ENCODE measurements at places on chromosomes 11 and 22.

- DNase-seq, result no peak
Measured at GRCh38 chr11:69599502-69599901, 41.5 kb upstream of the CCND1 start.

DNA sequence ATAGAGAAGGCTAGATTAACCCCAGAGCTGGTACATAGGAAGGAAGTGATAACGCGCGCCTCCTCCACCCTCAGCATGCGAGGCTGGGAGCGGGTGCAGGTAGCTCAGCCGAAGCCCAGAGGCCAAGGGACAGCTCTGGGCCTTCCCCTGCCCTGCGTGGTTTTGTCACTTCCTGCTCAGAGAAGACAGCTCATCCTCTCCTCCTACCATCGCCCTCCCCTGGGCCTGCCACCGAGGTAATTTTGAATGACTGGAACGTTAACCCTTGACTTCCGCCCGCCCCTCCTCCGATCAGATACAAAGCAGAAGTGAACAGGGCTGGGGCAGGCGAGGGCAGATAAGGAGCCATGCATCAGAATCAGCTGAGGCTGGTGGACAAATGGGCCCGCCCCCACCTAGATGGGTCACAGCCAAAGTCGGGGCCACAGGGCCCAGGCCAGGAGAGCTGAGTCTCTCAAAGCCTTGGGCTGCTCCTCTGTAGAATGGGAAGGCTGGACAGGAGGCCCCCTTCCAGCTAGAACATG is 1.6 kb downstream of the RAC2 start:
- no peak for DNase-seq

GRCh38 chr11:123238297-123238696 is 43.2 kb upstream of the CLMP start:
- no peak for DNase-seq

- no peak for DNase-seq
Measured at GRCh38 chr11:1669546-1670218, 27.3 kb upstream of the KRTAP5-6 start.

DNA sequence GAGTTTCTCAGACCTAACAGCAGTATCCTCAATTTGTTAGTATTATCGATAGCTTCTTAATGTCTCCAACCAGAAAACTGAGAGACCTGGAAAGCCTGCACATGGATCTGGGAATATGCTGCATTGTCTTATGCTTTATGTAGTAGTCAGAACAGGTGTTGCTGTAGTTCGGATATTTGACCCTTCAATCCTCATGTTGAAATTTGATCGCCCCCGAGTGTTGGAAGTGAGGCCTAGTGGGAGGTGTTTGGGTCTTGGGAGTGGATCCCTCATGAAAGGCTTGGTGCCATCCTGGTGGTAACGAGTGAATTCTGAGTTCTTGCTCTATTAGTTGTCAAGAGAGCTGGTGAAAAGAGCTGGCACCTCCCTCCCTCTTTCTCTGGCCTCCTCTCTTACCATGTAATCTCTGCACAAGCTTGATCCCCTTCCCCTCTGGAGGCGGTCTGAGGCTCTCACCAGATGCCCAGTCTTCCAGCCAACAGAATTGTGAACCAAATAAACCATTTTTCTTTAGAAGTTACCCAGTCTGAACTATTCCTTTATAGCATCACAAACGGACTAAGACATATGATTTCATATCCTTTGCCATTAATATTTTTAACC is 227.1 kb downstream of the DDX10 start:
- DNase-seq, result no peak

DNA sequence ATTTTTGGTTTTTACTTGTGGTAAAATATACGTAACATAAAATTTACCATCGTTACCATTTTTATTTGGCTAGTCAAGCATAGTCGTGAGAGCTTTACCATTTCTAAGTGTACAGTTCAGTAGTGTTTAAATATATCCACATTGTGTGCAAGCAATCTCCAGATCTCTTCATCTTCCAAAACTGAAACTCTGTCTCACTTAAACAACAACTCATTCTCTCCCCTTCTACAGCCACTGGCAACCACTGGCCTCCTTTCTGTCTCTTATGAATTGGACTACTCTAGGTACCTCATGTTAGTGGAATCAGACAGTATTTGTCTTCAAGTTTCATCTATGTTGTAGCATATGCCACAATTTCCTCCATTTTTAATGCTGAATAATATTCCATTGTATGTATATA is 37.4 kb downstream of the SMC1B start:
- no peak for DNase-seq

GRCh38 chr22:29831186-29831921 is 6.7 kb downstream of the ASCC2 start:
- DNase-seq, result no peak

- DNase-seq, result no peak
Measured at GRCh38 chr11:72848846-72849466, 34.7 kb downstream of the ATG16L2 start.

- DNase-seq, result no peak
Measured at GRCh38 chr11:118007040-118007439, 20.8 kb downstream of the IL10RA start.

DNA sequence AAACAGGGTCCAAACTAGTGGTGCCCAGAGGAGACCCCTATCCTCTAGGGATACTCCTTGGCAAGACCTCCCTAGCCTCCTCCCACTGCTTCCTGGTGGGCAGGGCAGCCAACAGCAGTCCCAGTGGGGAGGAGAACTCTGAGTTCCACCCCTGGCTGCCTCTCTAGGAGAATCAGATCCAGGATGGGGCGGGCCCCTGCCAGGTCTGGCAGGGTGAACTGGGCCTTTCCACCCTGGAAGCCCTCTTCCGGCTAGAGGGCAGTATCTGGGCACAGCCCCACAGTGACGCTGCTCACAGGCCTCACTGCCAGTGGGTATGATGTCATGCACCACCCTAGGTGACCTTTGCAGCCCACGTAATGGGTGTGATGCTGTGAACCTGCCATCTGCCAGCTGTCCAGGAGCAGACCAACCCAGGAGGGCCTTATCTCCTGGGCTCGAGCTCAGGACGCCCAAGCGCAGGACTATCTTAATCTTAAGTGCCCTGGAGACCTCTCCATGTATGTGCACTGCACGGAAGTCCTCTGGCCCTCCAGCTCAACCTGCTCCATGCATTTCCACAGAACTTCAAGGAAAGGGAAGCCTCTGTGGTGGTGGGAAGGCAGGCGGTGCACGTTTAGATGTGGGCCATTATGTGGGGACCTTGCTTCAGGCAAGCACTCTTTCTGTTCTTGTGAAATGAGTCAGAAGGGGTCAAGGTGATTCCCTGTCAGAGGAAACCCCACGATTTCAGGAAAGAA is 31.8 kb upstream of the FCHSD2 start:
- no peak for DNase-seq

- DNase-seq, result peak; percentile 9
Measured at GRCh38 chr11:34468209-34468841, 29.6 kb downstream of the CAT start.

DNA sequence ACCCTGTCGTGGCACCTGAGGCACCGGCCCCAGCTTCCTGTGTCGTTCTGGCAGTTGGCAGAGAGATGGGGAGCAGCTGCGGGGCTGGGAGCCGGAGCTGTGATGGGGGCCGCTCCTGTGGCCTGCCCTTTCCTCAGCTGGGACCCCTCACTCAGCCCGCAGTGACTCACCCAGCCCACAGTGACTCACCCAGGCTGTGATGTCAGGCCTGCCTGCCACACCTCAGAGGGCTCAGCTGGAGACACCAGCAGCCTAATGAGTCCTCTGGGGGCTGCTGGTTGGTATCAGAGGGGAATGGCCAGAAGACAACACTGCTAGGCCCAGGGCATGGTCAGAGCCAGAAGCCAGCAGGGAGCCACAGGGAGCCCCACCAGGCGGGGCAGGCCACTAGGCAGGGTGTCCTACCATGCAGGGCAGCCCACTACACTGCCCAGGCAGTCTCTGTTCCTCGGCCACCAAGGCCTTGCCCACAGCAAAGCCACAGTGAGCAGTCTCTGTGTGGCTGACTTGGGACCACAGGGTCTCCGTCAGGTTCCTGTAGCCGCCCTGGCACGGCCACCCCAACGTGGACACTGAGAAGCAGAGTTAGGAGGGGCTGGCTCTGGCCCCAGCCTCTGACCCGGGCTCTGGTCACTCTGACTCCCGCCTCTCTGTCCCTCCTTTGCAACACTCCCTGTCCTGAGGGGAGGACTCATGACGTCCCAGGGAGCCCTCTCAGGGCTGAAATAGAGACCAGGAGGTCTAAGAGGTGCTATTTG is 4.2 kb upstream of the FXYD2 start:
- DNase-seq, result no peak

DNA sequence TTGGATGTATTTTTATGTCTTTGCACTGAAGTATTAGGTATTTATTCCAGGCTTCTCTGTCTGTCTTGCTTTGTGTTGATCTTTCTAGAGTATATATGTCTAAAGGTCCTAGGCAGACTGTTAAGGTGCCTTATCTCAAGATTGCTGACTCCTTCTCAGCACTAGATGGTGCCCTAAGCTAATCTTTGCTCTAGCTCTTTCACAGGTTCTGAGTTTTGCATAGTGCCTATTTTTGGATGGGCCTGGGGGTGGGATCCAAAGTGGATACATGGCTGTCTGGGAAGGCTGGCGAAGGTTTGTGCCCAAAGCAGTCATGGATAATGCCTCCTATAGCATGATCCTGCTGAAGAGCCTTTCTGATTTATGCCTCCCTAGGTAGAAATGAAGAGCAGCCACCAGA is 154.9 kb downstream of the TRPC6 start:
- no peak for DNase-seq

DNA sequence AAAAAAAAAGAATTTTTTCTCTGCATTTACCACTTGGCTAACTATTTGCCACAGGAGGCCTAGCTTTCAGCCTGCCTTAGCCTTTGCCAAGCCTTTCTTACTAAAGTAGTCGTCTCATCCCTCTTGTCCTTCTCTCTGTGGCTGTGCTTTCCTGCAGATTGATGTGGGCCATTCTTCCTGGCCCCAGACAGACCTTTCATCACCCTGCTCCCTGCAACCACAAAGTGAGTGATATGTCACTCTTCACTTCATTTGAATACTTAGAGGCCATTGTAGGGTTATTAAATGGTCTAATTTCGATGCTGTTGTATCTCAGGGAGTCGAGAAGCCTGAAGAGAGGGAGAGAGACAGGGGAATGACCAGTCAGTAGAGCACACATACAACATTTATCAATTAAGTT is 37.6 kb downstream of the ART5 start:
- DNase-seq, result no peak

- no peak for DNase-seq
Measured at GRCh38 chr11:83827940-83828554, 541.9 kb upstream of the CCDC90B start.

DNA sequence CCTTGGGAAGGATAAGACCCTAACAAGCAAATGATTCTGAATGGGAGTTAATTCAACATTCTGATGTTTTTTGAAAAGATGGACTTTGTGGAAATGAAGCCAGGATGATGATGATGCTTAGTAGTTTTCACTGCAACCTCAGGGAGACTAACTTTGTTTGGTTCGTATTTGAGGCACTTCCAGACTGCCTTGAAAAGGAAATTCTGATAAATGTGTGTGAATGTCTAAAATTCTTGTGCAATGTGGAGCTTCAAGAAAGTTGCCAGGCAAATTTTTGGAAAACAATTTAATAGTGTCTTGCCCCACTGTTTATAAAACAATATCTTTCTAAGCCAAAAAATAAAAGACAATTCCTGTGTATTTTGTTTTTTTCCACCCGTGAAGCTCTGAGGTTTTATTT is 11.2 kb upstream of the NAV2 start:
- DNase-seq, result no peak

- DNase-seq, result no peak
Measured at GRCh38 chr22:39522567-39523300, 2.4 kb downstream of the ATF4 start.

DNA sequence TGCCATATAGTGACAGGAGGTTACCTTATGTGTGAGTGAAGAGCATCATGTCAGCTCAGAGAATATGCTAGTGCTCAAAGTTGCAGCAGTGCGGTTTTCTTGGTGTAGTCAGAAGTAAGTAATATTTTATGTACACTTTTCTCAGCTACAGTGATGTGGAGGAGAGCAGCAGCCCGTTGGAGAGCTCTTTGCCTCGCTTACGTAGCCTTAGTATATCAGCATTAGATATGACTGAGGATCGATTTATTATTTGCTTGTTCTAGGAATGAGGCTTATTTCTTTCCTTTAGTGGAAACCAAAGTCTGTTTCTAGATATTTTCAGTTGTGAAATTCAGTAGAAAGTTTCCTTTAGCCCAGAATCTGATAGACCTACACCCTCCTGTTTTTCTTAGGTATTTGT is 63.6 kb downstream of the PPP2R1B start:
- no peak for DNase-seq

GRCh38 chr22:27100789-27101188 is 443.4 kb downstream of the MIAT start:
- DNase-seq, result no peak

GRCh38 chr11:120839201-120839600 is 184.7 kb upstream of the TBCEL start:
- no peak for DNase-seq

DNA sequence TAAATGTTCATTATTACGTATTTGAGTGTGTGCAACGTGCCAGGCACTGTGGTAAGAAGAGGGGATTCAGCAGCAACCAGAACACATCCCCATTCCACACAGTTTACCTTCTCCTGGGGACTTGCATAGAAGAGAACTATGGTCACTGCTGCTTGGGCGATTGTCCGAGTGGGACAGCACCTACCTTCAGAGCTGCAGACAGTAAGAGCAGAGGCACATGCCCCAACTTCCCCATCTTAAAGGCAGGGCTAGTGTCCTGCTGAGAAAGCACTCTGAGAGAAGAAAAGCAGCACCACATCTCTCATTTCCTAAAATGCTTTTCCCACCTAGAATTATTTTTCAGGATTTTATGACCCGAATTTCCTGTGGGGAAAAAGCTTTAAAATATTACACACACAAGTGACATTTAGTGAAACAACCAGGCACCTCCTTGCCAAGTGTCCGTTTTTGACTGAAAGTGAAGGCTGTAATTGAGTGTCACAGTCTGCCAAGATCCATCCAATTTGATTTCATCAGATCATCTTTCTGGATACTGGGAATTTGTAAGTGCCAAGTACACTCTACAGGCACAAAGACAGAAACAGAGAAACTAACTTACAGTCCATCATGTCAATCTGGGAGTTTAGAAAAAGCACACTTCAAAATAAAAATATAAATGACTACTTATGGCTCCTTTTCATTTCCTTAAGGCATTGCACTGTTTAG is 24.6 kb downstream of the TRAF6 start:
- DNase-seq, result no peak

GRCh38 chr11:111258046-111258445 is 12.5 kb downstream of the POU2AF2 start:
- DNase-seq, result no peak

DNA sequence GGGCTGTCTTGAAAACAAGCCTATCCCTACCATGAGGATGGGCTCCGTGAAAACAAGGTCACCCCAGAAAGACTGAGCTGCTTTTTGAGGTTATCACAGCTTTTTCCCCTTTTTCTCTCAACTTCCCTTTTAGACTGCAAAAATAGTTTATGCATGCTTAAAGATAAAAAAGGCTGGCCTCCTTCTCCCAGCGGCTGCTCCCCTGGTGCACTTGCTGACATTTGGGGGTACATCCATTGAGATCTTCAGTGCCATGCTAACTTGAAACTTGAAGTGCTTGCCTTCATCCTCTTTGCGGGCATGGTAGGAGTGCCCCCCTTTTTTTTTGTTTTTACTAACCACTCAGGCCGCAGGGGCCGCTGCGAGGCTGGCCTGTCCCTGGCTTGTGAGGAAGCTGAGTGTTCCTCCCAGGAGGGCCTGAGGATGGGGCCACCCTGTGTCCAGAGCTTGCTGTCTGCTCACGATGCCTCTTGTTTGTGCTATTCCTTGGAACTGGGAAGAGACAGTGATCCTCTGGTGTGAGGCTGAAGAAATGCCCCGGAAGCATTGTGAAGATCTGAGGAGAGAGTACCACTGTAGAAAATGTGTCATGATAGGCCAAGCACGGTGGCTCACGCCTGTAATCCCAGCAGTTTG is 2.2 kb downstream of the TANGO2 start:
- no peak for DNase-seq

- DNase-seq, result no peak
Measured at GRCh38 chr22:20792966-20793728, 19.2 kb downstream of the SERPIND1 start.
